ENCODE measurements at places on chromosomes 3 and 15. TPM values are rescaled to one million over a fixed set of nuclear protein-coding genes. Genes with fewer than 3 reads are reported as not detected.

DNA sequence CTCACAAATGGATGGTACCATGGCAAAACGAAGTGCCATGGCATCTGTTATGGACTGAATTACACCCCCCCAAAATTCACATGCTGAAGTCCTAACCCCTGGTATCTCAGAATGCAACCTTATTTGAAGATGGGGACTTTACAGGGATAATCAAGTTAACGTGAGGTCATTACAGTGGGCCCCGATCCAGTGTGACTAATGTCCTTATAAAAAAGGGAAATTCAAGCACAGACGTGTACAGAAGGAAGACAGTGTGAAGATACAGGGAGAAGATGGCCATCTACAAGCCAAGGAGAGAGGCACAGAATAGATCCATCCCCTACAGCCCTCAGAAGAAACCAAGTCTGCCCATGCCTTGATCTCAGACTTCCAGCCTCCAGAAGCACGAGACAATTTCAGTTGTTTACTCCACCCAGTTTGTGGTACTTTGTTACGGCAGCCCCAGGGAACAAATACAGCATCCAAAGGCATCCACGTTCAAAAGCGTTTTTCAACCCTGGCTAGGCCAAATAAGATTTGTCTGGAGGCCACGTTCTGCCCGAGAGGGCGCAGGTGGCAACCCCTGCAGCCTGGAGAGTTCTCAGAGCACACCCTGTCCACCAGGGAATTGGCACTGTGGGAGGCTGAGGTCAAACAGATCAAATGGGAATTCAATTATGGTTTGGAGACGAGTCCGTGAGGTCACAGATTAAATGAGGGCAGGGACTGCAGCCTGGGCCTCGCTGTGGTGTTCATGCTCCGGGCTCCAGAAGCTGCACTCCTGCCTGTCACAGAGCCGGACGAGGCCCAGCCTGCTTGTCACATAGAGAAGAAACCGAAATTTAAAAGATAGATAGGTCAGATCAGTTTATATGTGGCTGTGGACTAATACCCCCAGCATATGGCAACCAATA lies 494.8 kb downstream of the SHQ1 start:
- DNase-seq = no peak

DNA sequence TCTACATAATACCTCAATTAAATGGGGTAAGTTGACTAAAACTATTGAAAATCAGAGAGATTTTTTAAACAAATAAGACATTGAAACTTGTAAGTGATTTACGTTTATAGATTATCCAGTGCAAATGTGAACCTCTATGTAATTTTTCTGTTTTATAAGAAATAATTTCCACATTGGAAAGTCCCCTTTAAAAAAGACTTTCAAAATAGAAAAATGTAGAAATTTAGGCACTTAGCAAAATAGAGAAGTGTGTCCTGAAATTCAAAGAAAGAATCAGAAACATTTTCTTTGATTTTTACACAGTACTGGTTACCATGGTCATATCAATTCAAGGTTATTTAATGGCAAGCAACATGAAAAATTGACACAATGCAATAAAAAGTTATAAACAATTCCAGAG lies 290.9 kb upstream of the GPR149 start:
- no peak for DNase-seq

DNA sequence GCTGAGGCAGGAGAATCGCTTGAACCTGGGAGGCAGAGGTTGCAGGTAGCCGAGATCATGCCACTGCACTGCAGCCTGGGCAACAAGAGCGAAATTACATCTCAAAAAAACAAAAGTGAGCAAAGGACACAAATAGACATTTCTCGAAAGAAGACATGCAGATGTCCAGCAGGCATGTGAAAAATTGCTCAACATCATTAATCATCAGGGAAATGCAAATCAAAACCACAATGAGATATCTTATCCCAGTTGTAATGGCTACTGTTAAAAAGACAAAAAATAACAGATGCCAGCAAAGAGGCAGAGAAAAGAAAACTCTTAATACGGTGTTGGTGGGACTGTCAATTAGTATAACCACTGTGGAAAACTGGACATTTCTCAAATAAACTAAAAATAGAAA lies 20.9 kb downstream of the ASB7 start:
- no peak for DNase-seq

GRCh38 chr3:53171827-53172505 lies 11.0 kb downstream of the PRKCD start:
- DNase-seq = no peak

GRCh38 chr3:195116407-195117185 lies 154.4 kb downstream of the XXYLT1 start:
- no peak for DNase-seq

GRCh38 chr3:45773714-45774449 lies 22.5 kb downstream of the SLC6A20 start:
- no peak for DNase-seq

DNA sequence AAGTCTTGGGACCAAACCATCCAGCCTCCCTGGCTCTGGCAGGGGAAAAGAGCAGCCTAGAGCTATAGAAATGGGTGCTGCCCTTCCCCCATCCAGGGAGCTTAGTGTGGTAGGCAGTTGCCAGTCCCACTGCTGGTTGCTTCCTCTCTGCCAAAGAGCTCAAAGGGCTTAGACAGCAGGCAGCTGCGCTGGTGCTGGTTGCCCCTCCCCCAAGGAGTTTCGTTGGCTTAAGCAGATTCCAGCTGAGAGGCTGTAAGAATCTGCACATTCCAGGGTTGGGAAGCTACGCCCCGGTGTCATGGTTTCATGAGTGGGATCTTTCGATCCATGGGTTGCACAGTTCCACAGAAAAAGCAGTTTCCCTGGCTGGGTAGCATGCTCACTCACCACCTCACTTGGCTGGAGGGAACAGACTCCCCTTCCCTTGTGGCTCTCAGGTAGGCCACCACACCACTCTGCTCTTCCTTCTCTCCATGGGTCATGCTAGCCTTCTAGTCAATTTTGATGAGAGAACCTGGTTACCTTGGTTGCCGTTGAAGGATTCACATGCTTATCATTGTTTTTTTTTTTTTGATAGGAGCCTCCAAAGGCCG lies 195.1 kb downstream of the EPHA6 start:
- DNase-seq = no peak

GRCh38 chr3:40985195-40985594 lies 214.1 kb upstream of the CTNNB1 start:
- DNase-seq = no peak

DNA sequence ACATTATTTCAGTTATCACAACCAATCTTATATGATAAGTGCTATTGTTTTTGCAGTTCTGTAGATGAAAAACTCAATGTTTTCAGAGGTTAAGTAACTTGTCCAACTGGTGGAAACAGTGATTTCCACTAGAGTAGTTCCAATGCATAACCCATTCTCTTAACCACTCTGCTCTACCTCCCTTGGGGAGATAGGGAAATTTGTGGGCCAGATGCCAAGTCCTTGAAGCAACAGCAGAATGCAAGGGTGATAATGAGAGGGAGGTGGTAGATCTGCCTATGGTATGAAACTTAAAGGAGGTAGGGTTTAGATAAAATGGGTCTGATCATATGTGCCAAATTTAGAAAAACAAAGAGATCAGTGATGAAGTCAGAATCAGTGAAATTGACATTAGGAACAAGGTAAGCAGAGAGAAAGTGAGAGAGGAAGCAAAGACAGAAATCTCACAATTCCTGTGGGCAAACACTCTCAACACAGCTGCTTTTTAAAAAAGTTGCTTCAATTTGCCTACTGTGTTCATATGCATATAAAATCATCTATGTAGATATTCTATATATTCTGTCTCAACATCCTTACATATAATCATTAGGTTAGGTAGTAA lies 50.5 kb upstream of the UBP1 start:
- no peak for DNase-seq

DNA sequence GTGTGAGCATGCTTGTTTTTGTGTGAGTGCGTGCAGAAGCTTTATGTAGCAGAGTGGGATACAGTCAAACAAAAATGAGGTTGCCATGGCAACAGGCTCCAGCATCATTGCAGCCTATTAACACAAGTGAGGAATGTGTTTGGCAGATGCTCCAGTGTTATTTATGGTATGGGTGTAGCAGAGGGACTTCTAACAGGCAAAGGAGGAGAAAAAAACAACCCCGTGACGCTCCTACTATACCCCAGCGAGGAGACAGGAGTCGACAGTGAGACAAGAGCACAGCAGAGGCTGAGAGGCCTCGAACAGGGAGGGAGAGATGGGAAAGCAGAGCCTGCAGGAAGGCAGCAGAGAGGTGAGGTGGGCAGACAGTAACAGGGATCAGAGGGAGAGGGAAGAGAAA lies 4.9 kb downstream of the ADCY5 start:
- no peak for DNase-seq

GRCh38 chr3:133859381-133860234 lies 36.1 kb downstream of the RAB6B start:
- DNase-seq = no peak

DNA sequence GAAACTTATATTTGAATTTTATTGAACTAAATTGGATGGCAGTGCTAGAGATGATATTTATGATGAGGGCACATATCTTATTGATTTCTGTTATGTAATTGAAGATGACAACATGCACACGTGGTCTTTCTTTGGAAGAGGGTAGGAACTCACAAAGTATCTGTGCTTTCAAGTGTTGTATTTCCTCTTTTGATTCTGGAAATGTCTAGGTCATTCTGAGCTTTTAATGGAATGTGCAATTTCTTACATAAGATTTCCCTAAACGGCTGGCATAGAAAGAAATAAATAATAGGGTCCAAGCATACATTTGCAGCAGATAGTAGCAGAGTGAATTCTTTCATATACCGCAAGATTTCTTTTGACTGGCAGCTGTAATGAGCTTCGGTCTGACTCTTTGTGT lies 10.1 kb upstream of the GPR171 start:
- no peak for DNase-seq

DNA sequence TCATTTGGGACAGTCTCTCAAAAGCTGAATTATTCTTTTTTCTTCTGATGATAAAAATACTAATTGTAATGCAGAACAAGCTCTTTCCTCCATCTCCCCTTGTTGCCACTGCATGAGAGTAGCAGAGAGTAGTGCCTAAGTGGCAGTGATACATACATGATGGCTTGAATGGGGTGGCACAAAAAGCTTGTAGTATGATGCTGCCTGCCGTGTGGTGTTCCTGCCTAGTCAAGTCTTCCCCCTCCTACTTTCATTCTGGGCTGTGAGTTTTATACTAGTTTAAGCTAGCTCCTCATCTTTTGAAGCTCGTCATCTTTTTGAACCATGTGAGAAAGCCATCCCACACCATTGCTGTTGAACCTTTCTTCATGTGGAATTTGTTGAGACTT lies 230.5 kb downstream of the NFKBIZ start:
- no peak for DNase-seq

DNA sequence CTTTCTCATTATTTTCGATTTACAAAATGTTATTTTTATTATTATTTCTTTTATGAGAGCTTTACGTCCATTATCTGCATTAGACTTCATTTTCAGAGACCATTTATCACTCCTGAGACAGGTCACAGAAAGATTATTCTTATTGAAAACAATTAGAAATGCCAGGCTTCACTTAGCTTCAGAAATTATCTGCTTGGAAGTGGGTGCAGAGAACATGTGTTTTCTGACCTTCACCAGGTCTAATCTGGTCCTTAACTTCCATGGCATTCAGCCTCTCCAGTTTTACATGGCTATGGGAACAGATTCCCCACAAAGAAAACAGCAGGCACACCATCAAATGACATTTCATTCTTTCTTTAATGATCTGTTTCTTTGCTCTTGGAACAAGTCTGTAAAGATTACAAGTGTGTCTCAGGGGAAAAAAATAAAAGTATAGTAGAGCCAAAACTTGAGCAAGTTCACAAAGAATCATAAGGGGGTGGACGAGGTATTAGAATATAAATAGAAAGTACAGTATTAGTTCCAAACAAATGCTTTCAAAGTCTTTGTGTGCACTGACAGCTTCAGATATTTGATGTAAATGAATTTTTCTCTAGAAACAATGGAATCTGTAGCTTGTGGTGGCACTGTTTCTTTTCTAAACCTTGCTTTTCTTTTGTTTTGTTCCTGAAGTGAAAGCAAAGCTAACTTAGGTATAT lies 294.2 kb upstream of the MEIS2 start:
- no peak for DNase-seq

GRCh38 chr3:183428447-183429211 lies at the start of gene MCF2L2:
Gene MCF2L2 (minus strand): TSS chr3:183428619. CDS start chr3:183427977, 642 bp downstream.
- peak; percentile 29 for DNase-seq

GRCh38 chr3:128170866-128171516 lies 17.7 kb downstream of the EEFSEC start:
- DNase-seq = peak; percentile 71

DNA sequence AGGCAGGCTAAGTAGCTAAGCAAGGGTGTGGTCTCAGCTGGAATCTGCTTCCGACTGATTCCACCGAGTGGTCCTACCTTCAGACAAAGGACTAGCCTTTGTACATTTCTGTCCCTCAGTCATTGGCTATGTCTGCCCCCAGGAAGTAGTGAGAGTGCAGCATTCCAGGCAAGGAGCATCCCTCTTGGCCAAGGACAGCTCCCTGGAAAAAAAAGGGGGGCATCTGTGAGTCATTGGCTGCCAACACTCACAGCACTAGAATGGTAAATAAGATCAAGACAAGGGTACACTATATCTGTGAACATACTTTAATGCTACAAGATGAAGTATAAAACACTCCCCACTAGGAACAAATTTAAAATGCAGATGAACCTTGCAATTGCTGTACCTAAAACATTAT lies 66.8 kb downstream of the STAC start:
- DNase-seq = no peak

The EFL1 gene
- 19.3 TPM for polyA plus RNA-seq

The TIGIT gene
- polyA plus RNA-seq = 0.09 TPM

The PIF1 gene
- 12.7 TPM for polyA plus RNA-seq

The NLGN1 gene
- 1.9 TPM for polyA plus RNA-seq

The ATP8B4 gene
- 3.3 TPM for polyA plus RNA-seq

The HDC gene
- 0.48 TPM for polyA plus RNA-seq

The RBPMS2 gene
- 10.7 TPM for polyA plus RNA-seq

The SERINC4 gene
- 0.49 TPM for polyA plus RNA-seq

The ZNF502 gene
- polyA plus RNA-seq = 14.7 TPM

The IFRD2 gene
- polyA plus RNA-seq = 46.7 TPM

The XCR1 gene
- polyA plus RNA-seq = 0.20 TPM

The BCL2A1 gene
- polyA plus RNA-seq = 0.19 TPM

The PRSS50 gene
- polyA plus RNA-seq = 4.8 TPM

The IFT80 gene
- polyA plus RNA-seq = 61.8 TPM

The CCDC50 gene
- 81.9 TPM for polyA plus RNA-seq

The SLC22A13 gene
- polyA plus RNA-seq = 7.1 TPM

The GOLGA8M gene
- 1.8 TPM for polyA plus RNA-seq
